Activated T-cell treated with anti-CD3 and anti-CD28 coated beads, Interleukin-2, amount 50 U/mL, for 48 hours (primary cell): ENCODE measurements at places on chromosomes 16 and 17.

- peak; percentile 79 for DNase-seq
Measured at GRCh38 chr17:38333635-38334295, 10.0 kb downstream of the GPR179 start.

GRCh38 chr17:4950075-4950745, 709 bp upstream of the ENO3 start:
- DNase-seq, result peak; percentile 70

DNA sequence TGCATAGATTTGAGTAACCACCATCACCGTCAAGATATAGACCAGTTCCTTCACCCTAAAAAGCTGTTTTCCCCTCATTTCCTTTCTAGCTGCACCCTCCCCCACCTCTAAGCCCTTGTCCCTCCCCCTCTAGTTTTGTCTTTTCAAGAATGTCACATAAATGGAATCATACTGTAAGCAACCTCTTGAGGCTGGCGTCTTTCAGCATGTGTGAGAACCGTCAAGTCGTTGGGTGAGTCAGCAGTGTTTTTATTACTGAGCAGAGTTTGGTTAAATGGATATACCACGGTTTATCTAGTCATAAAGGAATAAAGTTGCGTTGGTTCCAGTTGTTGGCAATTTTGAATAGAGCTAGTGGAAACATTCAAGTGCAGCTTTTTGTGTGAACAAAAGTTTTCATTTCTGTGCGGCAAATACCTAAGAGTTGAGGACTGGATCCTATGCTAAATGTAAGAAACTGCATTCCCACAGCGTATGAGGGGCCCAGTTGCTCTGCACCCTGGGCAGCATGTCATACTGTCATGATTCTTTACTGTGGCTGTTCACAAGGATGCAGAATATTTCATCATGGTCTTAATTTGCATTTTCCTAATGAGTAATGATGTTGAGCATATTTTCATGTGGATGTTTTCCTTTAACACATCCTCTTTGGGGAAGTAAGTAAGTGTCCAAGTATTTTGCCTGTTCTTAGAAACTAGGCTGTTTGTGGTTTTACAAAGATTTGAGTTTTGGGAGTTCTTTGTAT, 264.3 kb downstream of the CPPED1 start:
- DNase-seq, result peak; percentile 52

DNA sequence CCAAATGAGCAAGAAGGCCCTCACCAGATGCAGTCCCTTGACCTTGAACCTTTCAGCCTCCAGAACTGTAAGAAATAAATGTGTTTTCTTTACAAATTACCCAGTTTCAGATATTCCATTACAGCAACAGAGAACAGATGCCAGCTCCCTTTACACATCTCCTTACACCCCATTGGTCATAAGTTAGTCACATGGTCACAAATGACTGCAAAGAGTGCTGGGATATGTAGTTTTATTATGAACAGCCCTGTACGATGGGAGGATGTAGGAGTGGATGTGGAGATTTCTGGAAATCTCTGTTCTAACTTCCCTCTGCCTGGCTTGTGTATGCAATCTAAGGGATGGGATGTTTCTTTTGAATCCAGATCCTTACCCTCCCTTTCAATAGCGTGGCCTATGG, 13.3 kb upstream of the RPL38 start:
- no peak for DNase-seq

- peak; percentile 9 for DNase-seq
Measured at GRCh38 chr16:27240948-27241531, 27.5 kb downstream of the NSMCE1 start.

GRCh38 chr16:72241930-72242329, 70.0 kb upstream of the PMFBP1 start:
- DNase-seq, result no peak

- DNase-seq, result peak; percentile 32
Measured at GRCh38 chr16:87832741-87833502, 36.4 kb downstream of the SLC7A5 start.
